Left lung (tissue), 14 donors: ENCODE measurements at places on chromosomes 3 and 15. TPM values are rescaled to one million over a fixed set of nuclear protein-coding genes. Genes with fewer than 3 reads are reported as not detected.
A peak's percentile ranks its signal among the peaks of the same experiment; 100 is the strongest.

SYNM gene
- polyA plus RNA-seq: 5.6 TPM

DNA sequence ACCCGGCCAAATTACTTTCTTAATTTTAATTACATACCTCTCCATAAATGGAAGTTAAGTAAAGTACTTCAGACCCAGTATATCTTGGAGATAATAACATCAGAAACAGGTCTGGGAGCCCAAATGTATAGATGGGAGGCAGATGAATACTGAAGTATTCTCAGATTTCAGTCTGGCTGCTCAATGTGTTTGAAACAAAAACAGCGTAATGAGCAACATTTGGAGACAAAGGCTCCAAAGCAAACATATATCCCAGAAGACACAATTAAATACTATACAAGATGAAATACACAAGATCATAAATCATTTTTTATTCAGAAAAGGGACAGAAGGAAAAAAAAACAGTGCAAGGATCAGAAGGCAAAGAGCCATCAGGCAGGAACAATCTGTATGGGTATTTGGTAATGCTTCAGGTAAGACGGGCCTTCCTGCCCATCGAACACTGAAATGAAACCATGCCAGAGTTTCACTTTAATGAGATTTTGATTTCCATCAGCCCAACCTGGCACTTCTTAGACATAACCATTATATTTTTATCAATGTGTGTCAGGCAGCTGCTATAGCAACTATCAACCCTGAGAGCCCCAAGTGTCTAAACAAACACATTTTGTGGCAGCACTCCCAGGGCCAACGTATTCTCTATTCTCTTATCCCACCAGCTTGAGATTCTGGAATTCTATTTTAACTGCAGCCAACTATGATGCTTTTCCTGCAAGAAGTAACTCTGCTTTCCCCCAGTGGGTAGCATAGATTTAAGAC lies 210.8 kb downstream of the STT3B start:
- no peaks in the 10 kb centered on the region for H3K36me3 ChIP-seq
- H3K27me3 ChIP-seq: no peaks in the 10 kb centered on the region
- H3K27ac ChIP-seq: no peak overlapping the region
- no peaks in the 10 kb centered on the region for H3K4me1 ChIP-seq

- H3K4me1 ChIP-seq: no peaks in the 10 kb centered on the region
- no peaks in the 10 kb centered on the region for H3K36me3 ChIP-seq
- H3K27me3 ChIP-seq: no peaks in the 10 kb centered on the region
These were observed 107.8 kb downstream of the LIPC start for GRCh38 chr15:58539548-58539947.

- H3K27ac ChIP-seq: no peak overlapping the region
- no peaks in the 10 kb centered on the region for H3K4me1 ChIP-seq
These were observed 837.8 kb downstream of the DIPK2A start for GRCh38 chr3:144809380-144809779.

- H3K4me3 ChIP-seq: no peak overlapping the region
- no peak overlapping the region for H3K27ac ChIP-seq
- H3K36me3 ChIP-seq: no peaks in the 10 kb centered on the region
- no peak for DNase-seq
- H3K4me1 ChIP-seq: no peaks in the 10 kb centered on the region
- H3K27me3 ChIP-seq: no peaks in the 10 kb centered on the region
These were observed 9.8 kb downstream of the MAP1A start for GRCh38 chr15:43527016-43527801.

- H3K4me3 ChIP-seq: no peak overlapping the region
- peaks cover 7% of the 10 kb centered on the region for H3K4me1 ChIP-seq
- H3K27me3 ChIP-seq: no peaks in the 10 kb centered on the region
- DNase-seq: no peak
- H3K36me3 ChIP-seq: no peaks in the 10 kb centered on the region
These were observed 36.7 kb downstream of the C2CD4A start for GRCh38 chr15:62103431-62103830.

- no peaks in the 10 kb centered on the region for H3K4me1 ChIP-seq
- H3K27me3 ChIP-seq: no peaks in the 10 kb centered on the region
- H3K27ac ChIP-seq: no peak overlapping the region
- H3K4me3 ChIP-seq: no peak overlapping the region
- no peak for DNase-seq
These were observed 9.7 kb upstream of the ARID3B start for GRCh38 chr15:74531144-74531811.

- H3K4me3 ChIP-seq: no peak overlapping the region
- no peaks in the 10 kb centered on the region for H3K4me1 ChIP-seq
- no peak overlapping the region for H3K27ac ChIP-seq
- no peak for DNase-seq
These were observed 125.3 kb upstream of the SKOR1 start for GRCh38 chr15:67700023-67700422.

TM4SF18 gene
- 13.1 TPM for polyA plus RNA-seq

DNA sequence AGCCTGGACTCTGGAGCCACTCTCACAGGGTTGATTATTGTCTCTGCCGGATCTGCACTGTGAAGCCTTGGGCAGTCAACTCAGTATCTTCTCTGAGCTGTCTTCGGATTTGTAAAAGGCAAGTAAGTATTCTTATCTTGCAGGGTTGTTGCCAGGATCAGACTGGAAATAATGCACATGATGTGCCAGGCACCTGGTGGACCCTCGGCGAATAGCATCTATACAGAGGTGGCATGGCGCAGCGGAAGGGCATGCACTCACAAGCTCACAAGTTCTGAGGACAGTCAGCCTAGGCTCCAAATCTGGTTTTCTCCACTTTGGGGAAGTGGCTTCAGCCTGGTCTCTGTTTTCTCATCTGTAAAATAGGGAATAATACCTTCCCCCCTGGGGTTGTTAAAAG lies 113.9 kb downstream of the SRGAP3 start:
- peaks cover 10% of the 10 kb centered on the region for H3K4me1 ChIP-seq
- H3K27ac ChIP-seq: no peak overlapping the region
- peaks cover 6% of the 10 kb centered on the region for H3K27me3 ChIP-seq
- no peak overlapping the region for H3K4me3 ChIP-seq
- H3K36me3 ChIP-seq: no peaks in the 10 kb centered on the region

MGLL gene
- 16.4 TPM for polyA plus RNA-seq

DNA sequence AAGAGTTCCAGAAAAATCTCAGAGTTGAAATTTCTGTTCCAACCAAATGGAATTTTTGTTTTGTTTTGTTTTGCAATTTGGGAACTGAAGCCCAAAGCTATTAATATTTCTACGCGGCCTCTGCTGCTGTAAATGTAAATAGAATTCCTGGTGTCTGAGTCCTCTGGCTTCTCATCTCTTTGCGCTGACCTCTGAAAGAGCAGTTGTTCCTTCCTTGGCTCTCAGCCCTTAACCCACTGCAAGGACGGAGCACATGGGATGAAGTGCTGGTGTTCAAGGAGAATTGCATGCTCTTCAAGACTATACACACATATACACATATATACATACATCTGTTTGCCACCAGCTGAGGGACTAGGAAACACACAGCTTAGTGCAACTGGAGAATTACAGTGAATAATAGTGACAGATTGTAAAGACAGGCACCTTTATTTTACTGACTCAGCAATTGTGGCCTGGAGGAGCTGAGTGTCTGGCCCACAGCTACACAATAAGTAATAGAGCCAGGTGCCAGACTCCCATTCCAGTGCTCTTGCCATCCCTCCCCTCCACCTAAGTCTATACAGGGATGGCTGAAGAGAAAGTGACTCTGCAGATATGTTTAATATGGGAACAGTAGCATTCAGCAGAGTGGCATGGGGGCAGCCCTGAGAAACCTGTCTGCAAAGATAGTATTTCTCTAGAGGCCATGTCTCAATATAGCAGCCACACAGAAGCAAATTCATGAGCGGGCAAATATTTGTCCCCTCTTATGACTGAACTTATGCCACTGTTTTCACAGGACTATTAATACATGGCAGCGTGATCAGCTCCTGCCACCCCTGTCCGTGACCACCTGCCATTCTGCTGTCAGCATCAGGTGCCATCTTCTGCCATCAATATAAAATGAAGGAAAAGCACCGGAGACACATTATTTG lies 42.3 kb downstream of the NEK10 start:
- no peaks in the 10 kb centered on the region for H3K27me3 ChIP-seq
- DNase-seq: peak; percentile 54
- H3K4me1 ChIP-seq: peaks cover 3% of the 10 kb centered on the region
- H3K36me3 ChIP-seq: no peaks in the 10 kb centered on the region

GRCh38 chr3:63124090-63124489 lies 154.0 kb upstream of the SYNPR start:
- no peak for DNase-seq
- H3K27me3 ChIP-seq: no peaks in the 10 kb centered on the region
- no peak overlapping the region for H3K4me3 ChIP-seq
- H3K4me1 ChIP-seq: no peaks in the 10 kb centered on the region
- H3K27ac ChIP-seq: no peak overlapping the region

GRCh38 chr3:168877899-168878298 lies 782.2 kb upstream of the GOLIM4 start:
- no peak overlapping the region for H3K27ac ChIP-seq
- no peaks in the 10 kb centered on the region for H3K4me1 ChIP-seq
- H3K4me3 ChIP-seq: no peak overlapping the region
- no peaks in the 10 kb centered on the region for H3K27me3 ChIP-seq
- H3K36me3 ChIP-seq: no peaks in the 10 kb centered on the region

LTK gene
- polyA plus RNA-seq: 4.0 TPM

- peaks cover 77% of the 10 kb centered on the region for H3K36me3 ChIP-seq
- DNase-seq: no peak
- no peak overlapping the region for H3K4me3 ChIP-seq
These were observed 48.9 kb downstream of the TLE3 start for GRCh38 chr15:70048578-70049514.

DNA sequence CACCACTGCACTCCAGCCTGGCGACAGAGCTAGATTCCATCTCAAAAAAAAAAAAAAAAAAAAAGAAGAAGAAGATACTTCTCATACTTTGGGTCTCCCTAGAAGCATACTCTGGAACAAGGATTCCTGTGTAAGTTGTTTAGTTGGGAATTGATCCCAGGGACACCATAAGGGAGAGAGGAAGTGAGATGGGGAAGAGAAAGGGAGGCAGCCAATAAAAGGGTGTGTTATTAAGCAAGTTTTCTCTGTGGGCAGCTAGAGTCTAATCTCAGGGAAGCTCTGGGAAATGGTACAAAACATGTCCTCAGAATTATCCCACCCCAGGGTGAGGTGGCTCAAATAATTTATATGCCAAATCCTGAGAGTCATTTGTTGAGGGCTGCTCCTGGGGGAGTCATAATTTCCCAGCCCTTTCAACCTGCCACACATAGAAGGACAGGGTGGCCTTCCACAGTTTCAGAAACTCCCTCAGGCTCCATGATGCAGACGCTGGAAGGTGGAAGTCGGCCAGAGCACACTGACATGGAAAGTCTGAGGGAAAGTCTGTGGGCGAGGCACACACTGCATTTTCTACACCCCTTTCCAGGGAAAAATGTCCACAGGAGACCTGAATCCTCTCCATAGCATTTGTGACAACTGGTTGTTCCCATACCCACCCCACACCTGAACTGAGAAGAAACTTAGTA lies 86.4 kb upstream of the SLC4A7 start:
- DNase-seq: no peak
- H3K27ac ChIP-seq: no peak overlapping the region
- no peak overlapping the region for H3K4me3 ChIP-seq
- H3K36me3 ChIP-seq: no peaks in the 10 kb centered on the region
- no peaks in the 10 kb centered on the region for H3K27me3 ChIP-seq

HESX1 gene
- 3.3 TPM for polyA plus RNA-seq

GOLGA8Q gene
- 2.2 TPM for polyA plus RNA-seq

CCNL1 gene
- polyA plus RNA-seq: 205 TPM

GRCh38 chr3:138479438-138479863 lies 45.0 kb downstream of the ESYT3 start:
- no peak overlapping the region for H3K4me3 ChIP-seq
- H3K36me3 ChIP-seq: no peaks in the 10 kb centered on the region
- no peak overlapping the region for H3K27ac ChIP-seq
- H3K4me1 ChIP-seq: no peaks in the 10 kb centered on the region
- no peak for DNase-seq

- H3K36me3 ChIP-seq: no peaks in the 10 kb centered on the region
- no peak overlapping the region for H3K4me3 ChIP-seq
- no peak overlapping the region for H3K27ac ChIP-seq
- H3K27me3 ChIP-seq: peaks cover 55% of the 10 kb centered on the region
- no peaks in the 10 kb centered on the region for H3K4me1 ChIP-seq
- DNase-seq: no peak
These were observed 97.7 kb upstream of the ATP2B2 start for GRCh38 chr3:10602769-10603768.

SNTN gene
- polyA plus RNA-seq: 1.7 TPM

ANKRD34C gene
- polyA plus RNA-seq: not detected

DNA sequence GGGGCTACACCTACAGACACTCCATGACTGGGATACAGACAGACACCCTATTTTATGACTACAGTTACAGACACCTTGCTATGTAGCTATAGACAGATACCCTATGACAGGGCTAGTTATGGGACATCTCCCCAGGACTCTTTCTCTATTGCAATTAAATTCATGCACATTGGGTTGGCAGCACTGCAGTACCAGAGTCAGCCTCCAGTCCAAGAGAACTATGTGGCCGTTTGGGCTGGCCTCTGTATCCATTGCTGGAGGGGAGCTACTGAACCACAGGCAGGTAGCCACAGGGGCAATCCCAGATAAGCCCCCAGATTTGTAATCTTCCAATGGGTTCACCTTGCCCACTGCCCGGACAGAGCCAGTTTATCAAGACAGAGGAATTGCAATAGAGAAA lies 108.4 kb upstream of the SPATA16 start:
- no peaks in the 10 kb centered on the region for H3K36me3 ChIP-seq
- no peaks in the 10 kb centered on the region for H3K4me1 ChIP-seq
- no peak overlapping the region for H3K27ac ChIP-seq
- no peak for DNase-seq
- H3K27me3 ChIP-seq: no peaks in the 10 kb centered on the region

DNA sequence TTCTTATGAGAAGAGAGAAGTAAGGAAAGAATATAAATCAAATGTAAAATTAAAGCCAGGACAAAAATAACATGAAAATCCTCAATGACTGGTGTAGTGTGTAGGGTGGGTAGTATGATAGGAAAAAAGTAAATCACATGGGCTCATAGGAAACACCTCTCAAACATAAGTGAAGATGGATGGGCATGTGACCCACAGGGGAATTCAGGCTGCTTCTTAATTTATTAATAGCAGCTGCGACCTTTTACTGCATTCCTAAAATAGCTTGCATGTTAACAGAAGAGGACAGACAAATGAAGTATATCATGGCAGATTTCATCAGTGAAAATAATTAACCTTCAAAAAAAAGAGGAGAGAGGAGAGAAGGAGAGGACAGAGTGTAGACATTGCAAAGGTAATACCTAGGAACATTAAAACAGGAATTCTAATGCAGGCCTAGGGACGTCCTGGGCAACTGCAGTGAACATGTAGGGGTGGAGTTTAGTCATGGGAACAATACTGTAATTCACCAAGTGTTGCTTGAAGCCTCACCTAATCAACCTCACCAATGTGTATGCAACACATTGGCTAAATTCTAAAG lies 132.9 kb downstream of the KCNMB2 start:
- H3K36me3 ChIP-seq: no peaks in the 10 kb centered on the region
- no peak overlapping the region for H3K27ac ChIP-seq
- H3K4me1 ChIP-seq: peaks cover 2% of the 10 kb centered on the region
- no peaks in the 10 kb centered on the region for H3K27me3 ChIP-seq
- DNase-seq: no peak
- no peak overlapping the region for H3K4me3 ChIP-seq

GRCh38 chr3:5583920-5584319 lies 396.4 kb downstream of the EDEM1 start:
- H3K4me3 ChIP-seq: no peak overlapping the region
- H3K4me1 ChIP-seq: no peaks in the 10 kb centered on the region
- no peaks in the 10 kb centered on the region for H3K36me3 ChIP-seq
- no peaks in the 10 kb centered on the region for H3K27me3 ChIP-seq
- H3K27ac ChIP-seq: no peak overlapping the region

GRCh38 chr3:25155652-25156471 lies 272.2 kb upstream of the RARB start:
- no peak overlapping the region for H3K4me3 ChIP-seq

- no peaks in the 10 kb centered on the region for H3K27me3 ChIP-seq
- DNase-seq: no peak
- peak overlapping the region; percentile 96 for H3K27ac ChIP-seq
- H3K36me3 ChIP-seq: no peaks in the 10 kb centered on the region
- peak overlapping the region; percentile 81 for H3K4me3 ChIP-seq
These were observed 1.5 kb downstream of the ZNF639 start for GRCh38 chr3:179324270-179324754.
